ENCODE measurements at places on chromosomes 12 and 14.
A peak's percentile ranks its signal among the peaks of the same experiment; 100 is the strongest.

DNA sequence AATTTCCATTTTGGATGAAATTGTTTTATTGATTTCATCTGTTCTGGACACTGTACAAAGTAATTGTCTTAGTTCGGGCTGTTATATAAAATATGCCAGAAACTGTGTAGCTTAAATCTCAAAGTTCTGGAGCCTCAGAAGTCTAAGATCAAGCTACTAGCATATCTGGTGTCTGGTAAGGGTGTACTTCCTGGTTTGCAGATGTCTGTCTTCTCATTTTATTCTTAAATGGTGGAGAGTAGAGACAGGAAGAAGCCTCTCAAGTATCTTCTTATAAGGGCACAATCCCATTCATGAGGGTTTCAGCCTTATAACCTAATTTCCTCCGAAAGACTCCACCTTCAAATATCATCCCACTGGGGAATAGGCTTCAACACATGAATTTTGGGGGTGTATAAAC lies 51.3 kb downstream of the MON2 start:
- no peak for DNase-seq

GRCh38 chr12:58393152-58393551 lies 451.8 kb downstream of the ATP23 start:
- DNase-seq, result no peak

DNA sequence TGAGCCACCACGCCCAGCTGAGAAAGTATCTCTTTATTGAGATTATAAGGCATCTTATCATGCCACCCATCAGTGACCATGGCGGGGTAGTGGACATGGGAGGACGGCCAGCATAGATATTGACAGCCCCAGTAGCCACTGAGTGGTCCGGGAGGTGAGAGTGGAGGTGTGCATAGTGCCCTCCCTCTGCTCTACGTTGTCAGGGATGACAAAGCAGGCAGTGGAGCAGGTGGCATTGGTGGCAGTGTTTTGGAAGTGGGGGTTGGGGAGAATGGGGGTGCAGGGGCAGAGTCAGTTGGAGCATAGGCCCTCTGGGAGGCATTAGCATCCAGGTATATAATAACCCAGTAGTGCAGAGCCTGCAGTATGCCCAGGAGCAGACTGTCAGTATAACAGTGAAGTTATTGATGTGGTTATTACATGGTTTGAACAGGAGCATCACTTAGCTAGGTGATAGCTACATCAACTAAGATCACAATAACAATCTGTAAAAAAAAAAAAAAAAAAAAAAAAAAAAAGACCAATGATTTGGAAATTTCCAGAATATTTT lies 41.1 kb downstream of the GNG2 start:
- no peak for DNase-seq

DNA sequence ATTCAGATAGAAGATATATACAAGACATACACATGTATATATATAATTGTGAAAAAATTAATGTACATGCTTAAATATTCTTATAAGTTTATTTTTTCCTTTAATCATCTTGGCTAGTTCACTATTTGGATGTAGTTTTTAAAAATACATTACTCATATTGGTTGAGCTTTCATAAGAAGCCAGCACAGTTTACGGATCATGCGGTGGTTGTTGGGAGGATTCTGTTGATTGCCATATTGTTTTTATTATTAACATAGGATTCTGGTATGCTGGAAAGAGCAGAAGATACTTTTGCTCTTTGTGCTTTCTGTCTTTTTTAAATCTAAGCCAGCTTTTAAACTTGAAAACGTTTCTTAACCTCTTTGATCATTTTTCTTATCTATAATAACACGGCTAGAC lies 163.4 kb downstream of the OTOGL start:
- DNase-seq, result no peak

DNA sequence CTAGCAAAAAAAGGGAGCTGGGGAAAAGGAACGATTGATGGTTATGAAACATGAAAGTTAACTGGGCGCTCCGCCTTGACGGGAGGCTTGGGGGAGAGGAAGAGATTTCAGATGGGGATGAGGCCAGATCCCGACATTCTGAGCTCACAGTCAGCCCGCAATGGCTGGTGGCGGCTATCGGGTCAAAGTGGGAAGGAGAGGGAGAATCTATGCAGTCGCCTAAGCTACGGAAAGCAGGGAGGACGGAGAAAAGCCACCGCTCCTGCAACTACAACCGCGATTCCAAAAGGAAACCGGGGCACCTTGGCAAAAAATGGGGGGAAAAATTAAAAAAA lies 502 bp downstream of the MPHOSPH9 start:
- DNase-seq, result no peak

DNA sequence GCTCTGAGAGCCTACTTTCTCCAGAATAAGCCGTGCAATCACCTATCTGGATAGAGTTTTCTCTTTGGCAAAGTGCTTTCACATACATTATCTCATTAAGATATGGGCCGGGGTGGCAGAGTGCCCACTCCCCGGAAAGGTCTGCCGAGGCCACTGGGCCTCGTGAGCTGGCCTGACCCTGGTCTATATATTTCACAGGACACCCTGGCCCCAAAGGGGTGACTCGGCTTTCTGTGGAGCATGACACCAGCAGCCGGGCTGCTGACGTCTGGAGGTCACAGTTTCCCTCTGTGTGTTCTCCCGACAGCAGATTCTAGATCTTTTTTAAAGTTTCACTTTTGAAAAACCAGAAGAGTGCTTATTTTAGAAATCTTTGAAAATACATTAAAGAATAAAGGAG lies 27.9 kb upstream of the ATP2A2 start:
- DNase-seq, result no peak

DNA sequence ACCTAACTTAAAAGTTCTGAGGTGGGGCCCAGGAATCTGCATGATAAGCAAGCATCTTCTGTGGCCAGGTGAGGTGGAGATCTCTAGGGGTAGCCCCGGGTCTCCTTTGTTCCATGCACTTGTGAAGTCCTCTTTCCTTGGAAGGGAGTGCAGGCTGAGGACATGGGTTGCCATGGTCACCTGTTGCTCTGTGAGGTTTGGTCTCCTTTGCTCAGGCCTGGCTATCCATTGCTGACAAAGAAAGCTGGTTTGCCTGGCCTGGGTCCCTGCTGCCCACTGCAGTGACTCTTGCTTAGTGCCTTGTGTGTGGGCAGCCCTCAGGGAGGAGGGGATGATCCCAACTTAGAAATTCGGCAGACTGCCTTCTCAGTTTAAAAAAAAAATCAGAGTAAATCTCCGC lies 11.1 kb downstream of the NRXN3 start:
- no peak for DNase-seq

- DNase-seq, result no peak
Measured at GRCh38 chr12:48109424-48109823, 3.5 kb upstream of the SENP1 start.

GRCh38 chr12:89856431-89856830 lies 147.8 kb upstream of the ATP2B1 start:
- no peak for DNase-seq

DNA sequence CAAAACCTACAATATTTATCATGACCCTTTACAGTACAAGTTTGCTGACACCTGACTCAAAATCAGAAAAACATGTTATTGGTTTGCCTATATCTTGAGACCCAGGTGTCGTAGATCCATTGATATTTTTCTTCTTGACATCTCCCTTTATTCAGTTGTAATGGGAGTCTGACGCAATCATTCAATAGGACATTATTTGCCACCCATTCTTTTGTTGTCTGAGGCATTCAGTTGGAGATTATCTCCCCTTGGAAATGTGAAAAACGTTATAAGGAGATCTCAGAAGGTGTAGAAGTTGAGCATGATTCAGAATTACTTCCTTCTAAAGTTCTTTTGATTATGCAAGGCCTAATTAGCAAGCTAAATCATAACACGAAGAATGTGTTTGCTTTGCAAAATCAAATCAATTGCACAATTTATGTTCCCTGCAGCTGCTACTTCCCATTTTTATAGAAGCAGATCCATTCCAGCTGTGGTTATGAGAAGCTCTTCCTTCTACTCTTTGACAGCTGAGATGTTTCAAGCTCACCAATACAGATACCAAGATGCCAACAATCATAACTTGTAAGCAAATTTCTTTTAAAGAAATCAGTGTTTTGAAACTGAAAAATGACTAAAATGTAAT lies 228.2 kb upstream of the SYT1 start:
- DNase-seq, result no peak

GRCh38 chr14:85764822-85765221 lies 234.9 kb downstream of the FLRT2 start:
- no peak for DNase-seq

DNA sequence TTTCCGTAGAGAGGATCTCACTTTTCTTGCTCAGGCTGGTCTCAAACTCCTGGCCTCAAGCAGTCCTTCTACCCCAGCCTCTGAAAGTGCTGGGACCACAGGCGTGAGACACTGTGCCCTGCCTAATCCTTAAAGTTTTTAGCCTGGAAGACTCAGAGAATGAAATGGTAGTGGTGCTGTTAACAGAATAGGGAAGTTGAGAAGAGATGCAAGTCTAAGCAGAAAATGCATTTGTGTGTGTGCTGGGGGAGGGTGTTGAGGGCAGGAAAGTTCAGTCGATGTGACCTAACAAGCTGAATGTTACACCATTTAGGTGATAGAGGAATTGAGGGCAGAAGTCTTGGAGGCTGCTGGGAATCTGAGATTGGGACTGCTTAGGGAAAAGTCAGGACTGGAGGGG lies 6.9 kb upstream of the TUBA1A start:
- DNase-seq, result no peak

DNA sequence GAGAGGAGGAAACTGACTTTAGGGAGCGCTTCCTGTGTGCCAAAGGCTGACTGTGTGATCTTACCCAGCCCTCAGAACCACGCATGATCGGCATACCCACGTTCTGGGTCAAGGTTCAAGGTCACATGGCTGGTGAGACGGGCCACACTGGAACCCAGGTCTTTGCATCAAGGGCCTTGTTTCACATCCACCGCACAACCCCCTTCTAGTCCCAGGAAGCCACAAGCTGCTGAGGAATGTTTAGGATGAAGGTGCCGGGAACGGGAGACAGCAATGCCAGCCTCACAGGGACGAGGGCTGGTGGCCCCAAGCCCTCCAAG lies 50.7 kb downstream of the TESC start:
- DNase-seq, result no peak

GRCh38 chr12:25792031-25792430 lies 166.5 kb upstream of the RASSF8 start:
- no peak for DNase-seq

GRCh38 chr12:124233846-124234640 lies 60.9 kb upstream of the RFLNA start:
- no peak for DNase-seq

GRCh38 chr12:66187036-66187435 lies 2.0 kb upstream of the IRAK3 start:
- DNase-seq, result no peak

GRCh38 chr12:104603545-104603973 lies 146.8 kb downstream of the CHST11 start:
- no peak for DNase-seq

GRCh38 chr12:53591301-53592206 lies 34.6 kb downstream of the ATF7 start:
- DNase-seq, result no peak

DNA sequence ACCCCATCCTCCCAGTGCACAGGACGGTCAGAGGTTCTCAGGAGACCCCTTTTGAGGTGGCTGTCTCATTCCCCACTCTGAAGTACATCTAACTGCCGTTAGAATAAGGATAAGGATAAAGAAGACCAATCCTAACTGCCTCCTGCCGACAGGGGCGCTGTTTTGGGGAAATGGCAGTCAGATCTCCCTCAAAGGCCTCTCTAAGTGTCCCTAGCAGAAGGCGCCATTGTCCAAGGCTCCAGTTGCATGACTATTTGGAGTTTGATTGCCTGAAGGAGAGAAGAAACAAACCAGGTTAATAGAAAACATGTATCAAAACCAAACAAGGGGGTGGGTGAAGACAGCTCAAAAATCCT lies 29.1 kb upstream of the KLRB1 start:
- no peak for DNase-seq

DNA sequence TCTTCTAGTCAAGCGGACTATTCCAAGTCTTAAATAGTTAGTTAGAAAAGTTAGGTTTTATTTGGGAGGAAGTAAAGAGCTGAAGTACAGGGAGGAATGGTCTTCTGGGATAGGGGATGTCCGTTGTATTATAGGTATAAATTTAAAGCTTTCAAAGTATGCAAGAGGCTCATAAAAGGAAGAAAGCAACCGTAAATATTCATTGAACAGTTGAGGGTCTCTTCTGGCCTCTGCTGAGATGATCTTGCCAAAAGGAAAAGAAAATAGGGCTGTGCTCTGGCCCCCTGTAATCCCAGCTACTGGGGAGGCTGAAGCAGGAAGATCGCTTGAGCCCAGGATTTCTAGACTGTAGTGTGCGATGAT lies 377 bp upstream of the TIMELESS start:
- DNase-seq, result no peak

DNA sequence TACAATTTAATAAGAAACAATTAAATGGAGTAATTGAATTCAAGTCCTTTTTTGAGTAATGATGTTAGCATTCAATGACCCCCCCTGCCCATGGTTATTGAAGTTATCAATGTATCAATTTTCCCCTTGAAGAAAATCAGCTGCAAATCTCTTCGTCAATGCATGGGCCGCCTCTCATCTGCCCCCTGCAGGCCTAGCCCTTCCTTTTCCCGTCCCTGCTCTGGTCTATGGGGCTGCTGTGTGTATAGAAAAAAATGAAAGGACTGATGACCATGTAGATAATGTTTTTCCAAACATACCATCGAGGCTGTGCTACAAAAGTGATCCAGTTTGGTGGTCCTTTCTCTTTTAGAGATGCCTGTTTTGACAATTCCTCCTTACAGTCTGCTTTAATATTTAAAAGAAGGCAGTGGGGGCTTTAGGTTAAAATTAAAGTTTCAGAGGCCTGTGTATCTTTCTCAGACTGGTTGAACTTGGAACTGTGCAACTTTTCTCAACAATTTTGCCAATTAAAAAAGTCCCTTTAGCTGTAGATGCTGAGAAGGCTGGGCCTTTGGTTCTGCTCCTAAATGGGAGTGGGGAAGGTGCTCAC lies 98.4 kb downstream of the APAF1 start:
- DNase-seq, result peak; percentile 43

- no peak for DNase-seq
Measured at GRCh38 chr14:66982247-66982646, 207.0 kb upstream of the GARIN2 start.

- no peak for DNase-seq
Measured at GRCh38 chr12:70444903-70445302, 78.8 kb downstream of the KCNMB4 start.

- no peak for DNase-seq
Measured at GRCh38 chr14:102568115-102568614, 24.3 kb upstream of the RCOR1 start.

DNA sequence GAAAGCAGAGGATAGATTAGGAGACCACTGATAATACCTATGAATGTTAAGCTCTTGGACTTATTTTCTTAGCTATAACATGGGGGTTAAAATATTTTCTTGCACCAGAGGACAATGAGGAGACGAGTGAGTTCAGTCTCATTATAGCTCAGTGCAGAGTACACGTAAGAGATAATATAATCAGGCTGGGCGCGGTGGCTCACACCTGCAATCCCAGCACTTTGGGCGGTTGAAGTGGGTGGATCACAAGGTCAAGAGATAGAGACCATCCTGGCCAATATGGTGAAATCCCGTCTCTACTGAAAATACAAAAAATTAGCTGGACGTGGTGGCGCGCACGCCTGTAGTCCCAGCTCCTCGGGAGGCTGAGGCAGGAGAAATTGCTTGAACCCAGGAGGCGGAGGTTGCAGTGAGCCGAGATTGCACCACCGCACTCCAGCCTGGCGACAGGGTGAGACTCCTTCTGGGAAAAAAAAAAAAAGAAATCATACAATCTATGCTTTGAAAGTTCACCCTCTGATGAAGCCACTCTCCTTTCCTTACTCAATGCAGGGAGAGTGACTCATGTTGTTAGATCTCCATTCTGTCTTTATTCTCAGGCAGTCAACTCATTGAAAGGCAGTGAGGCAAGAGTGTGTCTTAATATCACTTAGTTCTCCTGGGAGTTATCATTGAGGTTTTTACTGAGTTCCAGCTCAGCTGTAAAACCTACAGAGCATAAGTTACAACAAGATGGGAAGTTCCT lies 134.2 kb downstream of the SYNE2 start:
- DNase-seq, result no peak
